ENCODE measurements at places on chromosomes 1 and 21.
A peak's percentile ranks its signal among the peaks of the same experiment; 100 is the strongest.

DNA sequence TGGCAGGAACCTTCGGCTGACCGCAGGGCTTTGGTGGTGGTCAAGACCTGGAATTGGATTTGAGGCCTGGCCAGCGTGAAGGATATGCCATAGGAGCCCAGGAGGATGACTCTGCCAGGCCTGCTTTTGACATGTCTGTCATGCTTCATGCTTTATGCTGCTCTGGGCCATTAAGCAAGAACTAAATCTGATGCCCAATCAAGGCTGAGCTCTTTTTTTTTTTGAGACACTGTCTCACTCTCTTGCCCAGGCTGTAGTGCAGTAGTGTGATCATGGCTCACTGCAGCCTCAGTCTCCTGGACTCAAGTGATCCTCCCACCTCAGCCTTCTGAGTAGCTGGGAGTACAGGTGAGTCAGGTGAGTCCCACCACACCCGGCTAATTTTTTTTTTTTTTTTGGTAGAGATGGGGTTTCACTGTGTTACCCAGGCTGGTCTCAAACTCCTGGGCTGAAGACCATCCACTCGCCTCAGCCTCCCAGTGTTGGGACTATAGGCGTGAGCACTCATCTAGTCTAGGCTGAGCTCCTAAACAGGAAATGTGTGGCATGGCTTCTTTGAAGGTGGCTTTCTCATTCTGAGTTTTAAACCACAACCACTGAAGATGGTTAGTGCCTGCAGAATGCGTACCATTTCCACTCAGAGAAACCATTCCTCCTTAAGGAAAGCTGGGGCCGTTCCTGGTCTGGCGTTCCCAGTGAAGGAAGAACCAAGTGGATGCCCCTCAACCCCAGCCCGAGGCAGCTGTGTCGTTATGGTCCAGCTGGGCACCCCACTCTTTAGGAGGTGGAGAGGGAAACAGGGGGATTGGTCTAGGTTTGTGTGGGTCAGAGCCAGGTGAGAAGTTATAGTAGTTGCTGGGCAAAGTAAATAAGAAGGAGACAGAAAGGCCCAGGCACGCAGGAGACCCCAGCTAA, 34.2 kb upstream of the ATP5PO start:
- DNase-seq: no peak

- no peak for DNase-seq
Measured at GRCh38 chr1:241270016-241270415, 87.0 kb downstream of the RGS7 start.

GRCh38 chr1:41467673-41468072, 16.8 kb downstream of the EDN2 start:
- no peak for DNase-seq

DNA sequence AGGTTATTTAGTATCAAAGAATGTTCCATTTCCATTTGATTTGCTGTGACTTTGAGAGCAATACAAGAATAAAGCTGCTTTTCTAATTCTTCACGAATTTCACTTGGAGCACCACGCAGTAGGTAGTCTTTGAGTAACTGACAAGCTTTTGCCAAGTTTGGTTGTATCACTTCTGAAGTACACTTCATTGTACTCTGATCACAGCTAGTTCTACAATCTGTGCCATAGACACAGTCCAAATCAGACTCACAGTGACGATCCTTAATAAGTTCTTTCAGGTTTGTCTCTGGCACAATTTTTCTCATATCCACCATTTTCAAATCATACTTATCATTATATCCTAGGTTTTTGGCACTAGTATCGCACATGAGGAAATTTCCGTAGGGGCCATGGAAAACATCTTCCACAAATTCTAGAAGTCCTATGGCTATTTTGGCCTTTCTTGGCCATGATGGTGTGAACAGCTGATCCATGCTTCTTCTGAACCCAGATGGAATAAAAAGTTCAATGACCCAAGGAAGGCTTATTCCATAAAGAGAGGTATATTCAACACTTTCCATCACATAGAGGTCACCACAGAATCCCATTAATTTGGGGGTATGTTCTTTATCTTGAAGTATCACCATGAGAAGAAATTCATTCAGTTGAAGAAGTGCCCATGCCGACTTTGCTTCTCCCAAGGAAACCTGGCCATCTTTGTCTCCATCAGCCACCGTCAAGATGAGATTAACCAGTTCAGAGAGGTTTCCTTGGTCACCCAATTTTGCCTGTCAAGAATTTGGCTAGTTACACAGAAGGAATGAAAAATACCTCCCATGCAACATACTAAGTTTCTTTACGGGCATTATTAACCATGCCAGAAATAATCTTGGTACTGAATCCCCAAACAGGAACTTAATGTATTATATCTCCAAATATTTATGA, 11.9 kb downstream of the RPL5 start:
- DNase-seq: no peak

- DNase-seq: no peak
Measured at GRCh38 chr1:89363638-89364536, at the start of gene GBP6. GBP6 (plus strand) TSS chr1:89364059; CDS start chr1:89368552, 4,493 bp downstream.

DNA sequence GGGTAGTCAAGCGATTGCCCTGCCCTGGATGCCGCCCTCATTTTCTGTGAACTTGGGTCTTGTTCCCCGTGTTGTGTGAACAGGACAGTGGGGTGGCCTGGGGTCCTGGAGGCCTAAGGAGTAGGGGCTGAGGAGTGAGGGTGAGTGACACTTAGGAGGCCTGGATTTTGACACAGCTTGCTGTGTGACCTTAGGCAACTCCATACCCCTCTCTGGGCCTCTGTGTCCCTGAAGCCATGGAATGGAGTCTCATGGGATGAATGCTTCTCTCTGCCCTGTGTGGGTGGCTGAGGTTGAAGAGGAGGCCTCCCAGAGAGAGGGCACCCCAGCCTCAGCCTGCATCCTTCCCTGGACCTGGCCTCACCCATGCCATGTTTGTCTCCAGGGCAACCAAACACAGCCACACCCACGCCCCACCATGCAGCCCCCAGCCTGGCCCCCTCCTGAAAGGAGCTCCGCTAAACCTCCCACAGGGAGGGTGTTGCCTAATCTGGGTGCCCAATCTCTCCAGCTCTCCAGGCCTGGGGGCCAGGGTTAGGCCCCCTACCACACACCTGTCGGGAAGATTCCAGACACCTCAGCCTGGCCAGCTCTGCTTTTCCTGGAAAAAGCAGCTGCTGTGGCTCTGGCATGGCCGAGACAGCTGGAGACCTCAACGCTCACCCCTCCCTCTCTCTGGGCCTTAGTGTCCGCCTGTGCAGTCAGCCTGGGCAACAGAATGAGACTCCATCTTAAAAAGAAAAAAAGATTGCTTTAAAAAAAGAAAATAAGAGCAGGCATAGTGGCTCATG, 9.9 kb downstream of the MYOM3 start:
- no peak for DNase-seq

DNA sequence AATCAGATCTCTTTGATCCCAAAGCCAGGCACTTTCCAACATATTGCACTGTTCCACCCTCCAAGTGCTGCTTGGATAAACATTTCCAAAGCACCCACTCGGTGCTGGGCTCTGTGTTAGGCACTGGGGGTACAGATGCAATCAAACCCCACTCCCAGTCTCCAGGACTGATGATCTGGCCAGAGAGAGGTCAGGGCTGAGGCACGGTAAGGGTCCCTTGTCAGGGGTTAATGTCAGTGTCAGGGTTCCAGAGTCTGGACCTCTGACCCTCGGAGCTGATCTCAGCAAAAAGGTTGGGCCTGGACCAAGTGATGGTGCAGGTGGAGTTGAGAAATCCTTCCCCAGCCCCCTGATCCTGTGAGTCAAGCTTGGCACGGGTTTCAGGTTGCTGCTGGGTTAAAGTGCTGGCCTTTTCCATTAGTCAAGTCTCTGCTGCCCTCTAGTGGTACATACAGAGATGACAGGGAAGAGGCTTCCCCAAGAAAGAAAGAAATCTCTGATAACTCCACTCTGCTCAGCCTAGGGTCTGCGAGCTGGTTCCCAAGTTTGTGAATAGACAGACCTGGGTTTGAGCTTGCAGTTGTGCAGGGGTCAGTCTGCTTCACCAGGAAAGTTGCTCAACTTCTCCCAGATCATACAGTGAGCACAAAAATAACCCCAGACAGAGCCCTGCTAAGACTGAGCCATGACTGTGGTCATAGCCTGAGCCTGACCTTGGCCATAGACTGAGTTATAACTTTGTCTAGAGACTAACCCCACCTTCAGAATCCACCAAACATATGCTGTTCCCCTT, 74.6 kb downstream of the DMRTA2 start:
- peak; percentile 78 for DNase-seq

DNA sequence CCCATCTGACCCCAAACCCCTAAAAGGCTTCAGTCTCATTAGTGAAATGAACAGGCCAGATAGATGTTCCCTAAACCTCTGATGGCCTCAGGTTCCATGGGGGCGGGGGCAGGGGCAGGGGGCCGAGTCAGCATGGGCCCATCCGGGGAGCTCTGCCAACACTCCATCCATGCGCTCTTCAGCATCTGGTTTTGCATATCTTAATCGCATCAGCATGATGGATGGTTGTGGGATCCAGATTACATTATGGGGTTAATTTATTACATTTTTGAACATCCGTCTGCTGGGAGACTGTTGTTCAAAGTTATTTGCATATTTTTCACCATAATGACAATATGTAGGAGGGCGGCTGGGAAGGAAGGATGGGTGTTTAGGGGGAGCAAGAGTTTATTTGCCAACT, 3.1 kb upstream of the MAD2L2 start:
- no peak for DNase-seq

GRCh38 chr1:246600579-246600978, 34.3 kb downstream of the CNST start:
- DNase-seq: no peak

DNA sequence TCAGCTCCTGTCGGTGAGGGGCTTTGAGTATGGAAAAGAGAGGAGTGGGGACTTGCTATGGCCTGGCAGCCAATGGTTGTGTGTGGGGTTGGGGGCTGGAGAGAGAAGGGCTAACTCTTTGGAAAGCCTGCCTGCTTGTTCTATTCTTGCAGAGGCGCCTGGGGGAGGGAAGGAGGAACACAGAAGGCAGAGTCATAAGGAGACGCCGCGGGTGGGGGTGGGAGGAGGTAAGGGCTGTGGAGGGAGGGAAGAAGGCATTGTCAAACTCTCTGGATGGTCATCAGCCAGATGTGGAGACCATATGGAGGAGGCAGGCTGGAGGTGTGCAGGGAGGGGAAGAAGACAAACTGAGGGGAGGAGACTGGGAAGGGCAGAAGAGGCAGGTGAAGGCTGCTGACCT, 70.0 kb downstream of the PLXNA2 start:
- DNase-seq: no peak

GRCh38 chr21:42370894-42371654, 4.7 kb upstream of the TFF1 start:
- DNase-seq: no peak

- no peak for DNase-seq
Measured at GRCh38 chr1:164725401-164725800, 166.4 kb downstream of the PBX1 start.

DNA sequence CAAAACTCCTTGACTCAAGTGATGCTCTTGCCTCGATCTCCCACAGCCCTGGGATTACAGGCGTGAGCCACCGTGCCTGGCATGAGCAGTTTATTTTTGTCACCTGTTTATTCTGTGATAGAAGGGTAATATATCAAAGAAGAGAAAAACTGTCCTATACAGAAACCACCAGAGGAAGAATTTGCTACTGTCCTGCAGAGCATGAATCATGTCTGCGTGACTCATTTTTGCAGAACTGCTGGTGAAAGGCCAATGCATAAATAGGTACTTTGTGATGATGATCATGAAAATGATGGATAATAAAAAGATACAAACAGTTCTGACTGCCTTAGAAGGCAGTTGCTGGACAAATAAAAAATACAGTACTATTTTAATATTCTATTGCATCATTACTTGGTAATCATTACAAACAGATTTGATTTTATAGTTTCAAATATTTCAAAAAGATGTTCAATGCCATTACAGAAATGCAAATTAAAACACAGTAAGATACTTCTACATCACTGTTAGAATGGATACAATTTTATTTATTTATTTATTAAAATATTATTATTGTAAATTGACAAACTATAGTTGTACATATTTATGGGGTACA, 26.5 kb downstream of the RIPPLY3 start:
- DNase-seq: no peak

DNA sequence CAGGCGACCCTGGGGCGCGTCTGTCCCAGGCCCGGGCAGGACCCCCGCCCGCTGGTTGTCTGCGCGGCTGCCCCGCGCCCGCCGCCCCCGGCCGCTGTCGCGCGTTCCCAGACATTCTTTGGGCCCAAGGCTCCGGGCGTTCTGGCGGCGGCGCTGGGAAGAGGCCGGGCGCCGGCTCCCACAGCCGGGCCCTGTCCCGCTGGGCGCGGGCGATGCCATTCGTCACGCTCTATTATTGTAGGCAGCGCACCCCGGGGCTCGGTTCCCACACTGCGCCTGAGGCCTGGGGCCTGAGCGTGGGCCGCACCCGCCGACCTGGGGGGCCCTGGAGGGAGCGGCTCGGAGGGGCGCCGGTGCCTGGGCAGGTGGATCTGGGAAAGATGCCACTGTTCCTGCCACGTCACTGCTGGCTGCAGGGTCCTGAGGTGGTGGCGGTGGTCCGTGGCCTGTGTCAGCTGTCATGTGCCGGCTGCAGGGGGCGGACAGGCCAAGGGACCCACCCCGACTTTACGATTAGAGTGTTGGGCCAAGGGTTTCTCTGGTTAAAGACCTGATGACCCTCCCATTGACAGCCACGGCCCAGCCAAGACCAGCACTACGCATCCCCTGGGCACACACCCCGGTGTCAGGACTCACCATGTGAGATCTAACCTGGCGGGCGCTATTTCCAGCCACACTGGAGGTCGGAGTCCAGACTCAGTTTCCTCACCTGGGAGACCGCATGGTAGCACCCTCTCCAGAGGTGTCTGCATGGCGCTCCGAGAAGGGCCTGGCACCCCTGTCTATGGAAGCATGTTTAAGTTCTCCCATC, 55.1 kb upstream of the ADARB1 start:
- no peak for DNase-seq

DNA sequence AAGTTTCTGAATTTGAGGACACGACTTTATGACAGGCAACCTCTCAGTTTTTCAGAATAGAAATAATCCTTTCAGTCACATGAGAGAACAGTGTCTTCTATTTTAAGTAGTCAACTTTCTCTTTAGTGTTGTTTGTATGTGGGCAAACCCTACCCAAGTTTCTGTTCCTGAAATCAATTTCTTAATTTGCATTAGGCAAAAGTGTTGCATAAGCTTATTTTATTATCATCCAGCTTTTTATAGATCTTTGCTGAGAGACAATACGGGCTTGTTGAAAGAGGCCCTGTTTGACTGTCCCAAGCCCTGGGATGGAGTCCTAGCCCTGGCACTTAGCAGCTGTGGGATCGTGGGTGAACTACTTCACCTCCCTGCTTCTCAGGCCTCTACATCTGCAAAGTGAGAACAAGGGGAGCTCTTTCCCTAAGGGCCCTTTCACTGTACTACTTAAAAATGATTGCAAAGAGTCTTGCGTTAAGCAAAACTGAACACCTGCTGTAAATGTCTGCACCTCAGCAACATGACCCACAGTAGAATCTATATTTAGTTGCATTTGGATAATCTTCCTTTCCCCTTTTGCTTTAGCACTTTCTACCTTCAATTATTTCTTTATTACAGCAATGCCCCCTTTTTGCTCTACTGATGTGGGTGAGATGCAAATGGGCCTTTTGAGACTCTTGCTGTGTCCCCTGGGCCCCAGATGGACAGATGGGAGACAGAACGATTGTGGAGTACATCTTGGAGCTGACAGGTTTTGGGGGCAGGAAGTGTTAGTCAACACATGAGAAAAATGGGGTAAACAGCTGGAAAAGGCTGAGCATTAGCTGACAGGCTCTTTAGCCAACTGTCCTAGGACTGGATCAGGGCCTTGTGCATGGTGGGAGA, 41.0 kb upstream of the SCAF4 start:
- peak; percentile 2 for DNase-seq

- no peak for DNase-seq
Measured at GRCh38 chr1:217010253-217010652, 287.0 kb upstream of the ESRRG start.

GRCh38 chr21:46089285-46089684, 8.6 kb upstream of the COL6A2 start:
- no peak for DNase-seq

All from pons (tissue), 1 donor.